CD4-positive, alpha-beta T cell treated with Interleukin-12 subunit alpha and Interleukin-12 subunit beta, for 1 hour (primary cell): ENCODE measurements at places on chromosomes 16 and 17.

GRCh38 chr16:68972720-68973119 lies 129.4 kb downstream of the TANGO6 start:
- DNase-seq: no peak

- peak; percentile 38 for DNase-seq
Measured at GRCh38 chr16:77169650-77170236, 21.2 kb upstream of the MON1B start.

- DNase-seq: peak; percentile 79
Measured at GRCh38 chr16:30659507-30660423, 1.5 kb downstream of the FBRS start.

DNA sequence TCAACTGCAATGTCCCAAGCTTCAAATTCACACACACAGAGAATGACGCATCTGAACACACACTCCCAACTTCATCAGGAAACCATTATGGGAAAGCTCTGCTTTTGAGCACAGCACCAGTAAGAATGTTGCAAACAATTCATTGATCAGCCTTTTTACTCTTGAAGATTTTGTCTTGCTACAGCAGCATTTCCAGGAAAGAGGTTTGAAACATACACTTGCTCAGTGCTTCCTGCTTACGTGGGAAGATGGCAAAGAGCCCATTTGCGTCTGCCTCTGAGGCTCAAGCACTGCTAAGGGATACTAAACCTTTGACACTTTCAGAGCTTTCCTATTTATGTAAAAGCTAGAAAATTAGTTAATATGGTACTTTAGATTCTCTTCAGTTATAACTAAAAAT lies 77.2 kb upstream of the MON1B start:
- DNase-seq: no peak

GRCh38 chr17:2962729-2963128 lies 100.7 kb downstream of the OR1D5 start:
- DNase-seq: no peak

DNA sequence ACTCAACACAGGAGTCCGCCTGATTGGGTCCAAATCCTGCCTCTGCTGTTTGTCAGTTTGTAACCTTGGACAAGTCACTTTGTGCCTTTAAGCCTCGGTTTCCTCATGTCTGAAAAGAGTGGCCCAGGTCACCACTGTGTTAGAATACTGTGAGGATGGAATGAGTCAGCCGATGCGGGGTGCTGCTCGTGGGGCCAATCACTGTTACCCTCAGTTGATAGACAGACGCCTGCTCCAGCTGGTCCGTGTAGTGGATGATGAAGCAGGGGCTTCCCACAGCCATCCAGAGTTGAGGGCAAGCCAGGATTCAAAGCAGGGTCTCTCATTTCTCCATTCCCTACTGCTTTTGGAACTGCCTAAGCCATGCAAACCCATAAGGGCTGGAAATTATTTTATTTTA lies 5.8 kb downstream of the FBXL19 start:
- no peak for DNase-seq

DNA sequence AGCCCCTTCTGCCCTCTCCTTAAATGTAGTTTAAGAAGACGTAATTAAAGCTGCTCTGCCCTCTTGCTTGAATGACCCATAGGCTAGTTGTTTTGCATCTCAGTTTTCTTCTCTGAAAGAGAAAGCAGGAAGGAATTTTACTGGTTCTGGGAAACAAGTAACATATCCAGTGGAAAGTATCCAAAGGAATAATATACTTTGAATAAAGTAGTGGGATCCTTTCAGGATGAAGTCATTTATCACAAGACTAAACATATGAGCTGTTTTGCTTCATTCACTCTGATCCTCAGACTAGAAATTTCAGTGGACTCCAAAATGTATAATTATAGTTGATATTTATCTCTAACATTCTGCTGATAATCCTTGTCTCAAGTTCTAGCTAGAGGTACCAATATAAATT lies 1297.6 kb upstream of the GOT2 start:
- no peak for DNase-seq

DNA sequence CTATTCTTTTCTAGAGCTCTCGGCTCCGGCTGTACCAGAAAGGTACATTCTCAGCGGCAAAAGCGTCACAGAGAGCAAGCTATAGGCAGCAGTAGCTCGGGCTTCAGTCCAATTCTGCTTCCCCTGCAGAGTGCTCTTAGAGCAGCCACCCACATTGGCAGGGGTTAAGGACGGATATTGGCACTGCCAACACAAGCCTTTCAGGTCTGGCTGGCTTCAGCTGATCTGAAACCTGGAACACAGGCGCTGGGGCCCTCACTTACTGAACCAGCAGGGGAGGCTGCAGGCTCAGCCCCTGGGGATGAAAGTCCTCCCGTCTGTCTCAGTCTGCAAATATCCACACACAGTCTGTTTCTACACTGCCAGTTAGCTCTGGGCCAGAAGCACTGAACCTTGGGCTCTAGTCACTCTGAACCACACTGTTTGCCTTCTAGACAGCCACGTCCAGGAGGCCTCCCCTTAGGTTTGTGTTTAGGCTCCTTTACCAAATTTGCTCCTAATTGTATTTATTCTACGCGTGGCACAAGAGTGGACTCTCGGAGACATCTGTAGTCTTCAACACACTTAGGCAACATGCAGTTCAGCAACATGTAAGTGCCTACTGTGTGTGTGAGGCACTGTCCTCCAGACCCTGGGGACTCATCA lies 40.1 kb downstream of the HIC1 start:
- DNase-seq: no peak

GRCh38 chr16:73365016-73365551 lies 317.2 kb upstream of the ZFHX3 start:
- DNase-seq: no peak

DNA sequence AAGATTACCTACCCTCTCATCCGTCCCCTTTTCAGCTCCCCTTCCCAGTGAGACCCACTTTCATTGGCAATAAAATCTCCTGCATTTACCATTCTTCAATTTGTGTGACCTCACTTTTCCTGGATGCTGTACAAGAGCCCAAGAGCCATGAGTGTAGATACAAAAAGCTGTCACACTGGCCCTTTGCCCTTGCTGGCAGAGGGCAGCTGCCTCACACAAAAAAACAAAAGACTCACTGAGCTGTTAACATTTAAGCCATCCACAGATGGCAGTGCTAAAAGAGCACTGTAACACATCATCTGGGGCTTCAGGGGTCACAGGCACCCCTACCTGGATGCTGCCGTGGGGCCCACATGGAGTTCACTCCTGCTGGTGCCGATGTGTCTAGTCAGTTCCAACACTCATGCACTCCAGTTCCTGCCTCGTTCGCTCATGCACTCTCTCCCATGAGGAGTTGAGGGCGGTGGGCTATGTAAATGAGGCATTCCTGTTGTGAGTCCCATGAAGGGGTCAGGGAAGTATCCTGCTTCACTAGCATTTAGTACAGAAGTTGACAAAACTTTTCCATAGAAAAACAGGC lies 123.1 kb downstream of the CA10 start:
- no peak for DNase-seq

DNA sequence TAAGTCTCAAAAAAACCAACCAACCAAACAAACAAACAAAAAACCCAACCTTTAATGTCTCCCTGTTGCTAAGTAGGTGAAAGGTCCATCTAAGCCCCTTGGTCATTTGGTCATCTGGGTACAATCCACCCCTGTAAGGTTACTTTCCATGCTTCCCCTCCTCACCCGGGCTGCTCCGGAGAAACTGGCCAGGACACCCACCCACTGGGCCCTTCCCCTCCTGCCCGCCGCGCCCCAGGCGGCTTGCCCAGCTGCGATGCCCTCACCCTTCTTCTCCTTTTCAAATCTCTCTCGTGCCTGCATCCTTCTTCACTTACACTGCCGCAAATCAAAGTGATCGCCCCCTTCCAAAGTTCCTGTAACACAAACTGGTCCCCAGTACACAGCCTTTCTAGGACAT lies 2.0 kb downstream of the NTAN1 start:
- DNase-seq: no peak

- DNase-seq: no peak
Measured at GRCh38 chr17:49101054-49101534, 31.5 kb upstream of the B4GALNT2 start.

DNA sequence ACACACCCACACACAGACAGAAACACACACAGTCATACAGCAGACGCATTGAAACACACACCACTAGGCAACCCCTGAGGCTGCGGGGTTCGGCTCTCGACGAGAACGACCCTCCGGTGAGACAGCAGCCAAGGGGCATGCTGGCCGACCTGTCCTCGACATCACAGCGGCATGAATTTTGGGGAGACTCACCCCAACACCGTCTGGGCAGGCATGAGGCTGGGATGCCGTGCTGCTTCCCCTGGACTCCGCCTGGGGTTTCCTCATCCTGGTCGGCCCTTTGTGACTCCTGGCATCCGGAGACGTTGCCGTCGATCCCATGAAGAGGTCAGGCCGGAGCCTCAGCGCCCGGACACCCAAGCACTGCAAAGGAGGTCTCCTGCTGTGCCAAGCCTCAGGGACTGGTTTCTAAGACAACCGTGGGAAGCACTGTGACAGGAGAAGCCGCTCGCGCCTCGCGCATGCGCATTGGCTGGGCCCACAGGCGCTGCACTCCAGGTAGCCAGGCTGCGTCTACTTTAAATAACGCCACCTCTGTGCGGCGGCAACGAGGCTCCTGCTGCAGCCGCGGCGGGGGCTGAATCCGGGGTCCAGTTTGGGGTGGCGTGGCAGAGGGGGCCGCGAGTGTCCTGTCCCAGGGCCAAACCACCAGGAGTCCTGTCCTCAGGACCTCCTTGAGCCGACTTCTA lies 13.8 kb upstream of the KCNJ18 start:
- no peak for DNase-seq

DNA sequence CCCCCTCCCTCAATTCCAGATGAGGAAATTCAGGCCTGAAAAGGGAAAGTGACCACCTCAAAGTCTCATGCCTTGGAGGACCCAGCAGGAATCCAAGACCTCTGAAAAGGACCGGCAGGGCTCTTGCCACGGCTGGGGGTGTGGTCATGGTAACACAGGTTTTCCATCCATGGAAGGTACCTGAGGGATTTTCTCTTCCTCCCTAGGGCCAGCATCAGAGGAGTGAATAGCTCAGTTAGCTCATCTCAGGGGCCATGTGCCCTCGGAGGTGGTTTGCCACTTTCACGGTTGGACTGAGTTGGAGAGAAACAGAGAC lies 1.3 kb downstream of the CIITA start:
- DNase-seq: no peak

GRCh38 chr16:9867176-9867575 lies 315.1 kb downstream of the GRIN2A start:
- DNase-seq: no peak

GRCh38 chr17:76005263-76006149 lies 4.9 kb downstream of the CDK3 start:
- peak; percentile 79 for DNase-seq

GRCh38 chr16:64669573-64669972 lies 452.3 kb downstream of the CDH11 start:
- DNase-seq: no peak

DNA sequence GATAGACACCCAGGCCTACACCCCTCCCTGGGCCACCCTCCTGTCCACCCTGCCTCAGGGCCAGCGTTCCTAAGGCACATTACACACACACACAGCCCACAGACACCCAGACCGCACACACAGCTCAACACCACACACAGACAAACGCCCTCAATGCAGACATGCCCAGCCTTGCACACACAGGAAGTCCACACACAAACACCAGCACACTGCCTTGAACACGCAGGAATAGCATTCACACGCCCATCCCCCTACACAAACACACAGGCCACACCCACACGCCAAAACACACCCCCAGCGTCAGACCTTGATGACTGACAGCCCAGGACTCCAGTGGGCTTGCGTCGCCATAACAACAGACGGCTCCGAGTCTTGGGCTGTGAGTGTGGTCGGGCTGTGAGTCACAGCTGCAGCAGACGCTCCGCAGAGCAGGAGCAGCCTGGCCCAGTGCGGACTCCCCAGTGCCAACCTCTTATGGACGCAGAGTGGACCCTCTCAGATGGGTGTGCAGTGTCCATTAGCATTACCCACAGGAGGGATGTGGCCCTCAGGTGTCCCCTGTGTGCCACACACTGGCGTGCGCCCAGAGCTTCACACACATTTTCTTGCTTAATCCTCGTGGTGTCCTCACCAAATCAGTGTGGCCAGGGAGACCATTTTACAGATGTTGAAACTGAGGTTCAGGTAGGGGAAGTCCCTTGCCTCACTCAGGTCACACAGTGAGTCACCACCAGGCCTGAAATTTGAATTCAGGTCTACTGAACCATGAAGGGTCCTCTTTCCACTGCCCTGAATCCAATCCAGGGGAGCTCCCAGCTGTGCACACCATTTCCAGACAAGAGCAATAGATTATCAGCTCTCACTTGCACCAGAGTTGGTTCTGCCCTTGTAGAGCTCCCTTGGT lies 17.8 kb upstream of the RAI1 start:
- peak; percentile 86 for DNase-seq

GRCh38 chr17:42097691-42098631 lies at the start of gene ZNF385C:
TSS of gene ZNF385C (minus strand) at chr17:42098473. CDS start at chr17:42063056, 35,417 bp downstream.
- peak; percentile 58 for DNase-seq

- no peak for DNase-seq
Measured at GRCh38 chr16:65698791-65699321, 577.0 kb upstream of the CDH11 start.

DNA sequence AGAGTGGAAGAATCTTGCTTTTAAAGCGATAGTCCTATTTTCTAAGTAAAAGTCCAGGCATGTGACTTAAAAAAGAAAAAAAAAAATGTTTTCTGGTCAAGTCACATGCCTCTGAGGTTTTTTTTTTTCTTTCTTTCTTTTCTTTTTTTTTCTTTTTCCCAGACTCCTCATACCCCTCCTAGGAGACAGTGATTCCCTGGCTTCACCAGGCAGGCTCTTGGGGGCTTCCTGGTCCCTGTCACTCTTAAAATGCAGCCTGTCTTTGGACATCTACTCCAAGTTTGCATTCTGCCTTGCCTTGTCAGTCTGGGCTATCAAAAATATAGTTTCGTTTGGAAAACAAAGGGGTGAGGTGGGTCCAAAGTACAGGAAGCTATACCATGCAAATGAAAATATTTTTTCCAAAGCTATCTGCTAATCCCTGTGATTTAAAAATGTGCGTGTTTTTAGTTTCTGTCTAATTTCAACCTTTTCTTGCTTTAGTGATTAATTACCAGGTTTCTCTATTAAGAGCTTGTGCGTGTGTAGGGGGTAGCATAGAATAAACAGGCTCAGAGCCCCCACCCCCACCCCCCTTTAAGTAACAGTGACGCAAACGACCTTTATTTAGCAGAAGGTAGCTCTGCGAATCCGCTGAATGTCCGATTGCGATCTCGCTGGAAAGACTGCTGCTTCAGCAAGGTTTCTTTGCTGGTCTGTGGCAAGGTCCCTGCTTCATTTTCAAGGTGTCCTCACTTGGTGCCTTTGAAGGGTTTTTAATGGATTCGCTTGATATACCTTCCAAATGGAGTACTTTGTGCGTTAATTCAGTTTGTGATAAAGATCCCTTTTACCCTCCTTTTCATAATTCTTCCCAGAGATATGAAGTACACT lies 510.2 kb downstream of the WWOX start:
- DNase-seq: no peak

DNA sequence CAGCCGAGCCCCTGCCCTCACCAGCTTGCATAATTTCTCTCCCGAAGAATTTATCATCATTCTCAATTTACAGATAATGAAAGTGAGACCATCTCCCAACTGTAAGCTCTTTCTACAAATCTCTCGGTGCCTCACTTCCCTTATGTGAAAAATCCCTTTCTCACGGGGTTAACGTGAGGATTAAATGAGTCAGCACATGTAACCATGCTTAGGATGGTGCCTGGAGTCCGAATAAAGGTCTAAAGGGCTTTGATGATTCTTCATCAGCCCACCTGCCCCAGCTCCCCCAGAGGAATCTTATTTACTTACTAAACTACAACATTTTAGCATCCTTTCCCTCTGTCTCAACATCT lies 24.8 kb upstream of the PIK3R6 start:
- no peak for DNase-seq

- no peak for DNase-seq
Measured at GRCh38 chr17:3986270-3986938, 22.2 kb upstream of the ATP2A3 start.
